ENCODE measurements at places on chromosomes 11 and 22.

GRCh38 chr11:11318461-11318860 is 34.6 kb downstream of the CSNK2A3 start:
- DNase-seq = no peak

- DNase-seq = no peak
Observed at GRCh38 chr11:41659985-41660384, 200.5 kb upstream of the LRRC4C start.

DNA sequence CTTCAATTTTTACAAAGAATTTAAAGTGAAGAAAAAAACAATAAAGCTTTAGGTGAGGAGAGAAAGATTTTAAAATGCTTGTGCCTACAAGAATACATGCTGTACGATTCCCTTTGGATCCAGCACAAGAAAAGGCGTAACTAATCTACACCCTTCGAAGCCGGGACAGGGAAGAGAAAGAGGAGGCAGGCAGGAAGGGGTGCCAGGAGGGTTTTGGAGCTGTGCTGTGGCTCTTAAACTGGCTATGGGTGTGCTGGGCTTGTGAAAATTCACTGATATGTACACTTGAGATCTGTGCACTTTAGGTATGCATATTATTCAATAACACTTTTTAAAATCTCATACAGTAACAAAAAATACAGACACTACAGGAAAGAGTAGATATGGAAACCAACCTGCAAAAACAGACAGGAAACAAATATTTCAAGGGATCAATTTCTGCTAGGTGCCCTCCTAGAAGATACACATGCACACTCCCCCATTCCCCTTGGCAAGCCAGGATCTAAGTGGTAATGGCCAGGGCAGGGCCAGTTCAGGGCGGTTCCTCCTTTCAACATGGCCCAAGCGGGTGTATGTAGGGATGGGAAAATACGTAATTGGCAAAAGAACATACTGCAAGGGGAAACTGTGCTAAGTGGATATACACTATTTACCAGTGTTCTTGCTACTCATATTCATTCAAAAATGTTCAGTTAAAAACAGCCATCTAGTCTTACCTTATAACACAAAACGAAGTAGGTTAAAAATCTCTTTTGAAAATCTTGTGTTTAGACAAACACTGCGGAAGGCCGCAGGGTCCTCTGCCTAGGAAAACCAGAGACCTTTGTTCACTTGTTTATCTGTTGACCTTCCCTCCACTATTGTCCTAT is 54.2 kb downstream of the PACSIN2 start:
- DNase-seq = no peak

- DNase-seq = no peak
Observed at GRCh38 chr11:79108851-79109250, 332.0 kb downstream of the TENM4 start.

- DNase-seq = no peak
Observed at GRCh38 chr11:128921793-128922192, 20.9 kb downstream of the TP53AIP1 start.

- DNase-seq = no peak
Observed at GRCh38 chr22:43921370-43921769, 2.2 kb upstream of the PNPLA3 start.

GRCh38 chr11:113546757-113547507 is 71.7 kb upstream of the DRD2 start:
- no peak for DNase-seq

GRCh38 chr11:120168960-120169681 is 31.2 kb upstream of the TRIM29 start:
- peak; percentile 52 for DNase-seq

DNA sequence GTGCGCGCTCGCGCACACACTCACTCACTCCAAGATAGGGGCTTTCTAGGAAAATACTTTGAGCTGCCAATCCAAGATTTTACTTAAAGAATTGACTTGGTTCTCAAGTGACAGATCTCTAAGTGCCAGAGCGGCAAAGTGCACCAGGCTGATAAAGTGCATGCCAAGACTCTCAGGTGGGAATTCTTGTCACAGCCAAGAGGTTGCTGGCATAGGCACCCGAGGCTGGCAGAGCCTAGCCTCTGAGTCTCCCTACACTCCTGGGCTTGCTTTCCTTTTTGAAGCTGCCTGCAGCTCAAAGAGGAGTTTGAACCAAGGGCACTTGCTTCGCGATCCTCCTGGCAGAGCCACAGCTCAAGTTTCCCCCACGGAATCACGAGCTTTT is 2.5 kb upstream of the ADM start:
- DNase-seq = no peak

GRCh38 chr11:13052130-13052571 is 43.0 kb downstream of the RASSF10 start:
- no peak for DNase-seq

DNA sequence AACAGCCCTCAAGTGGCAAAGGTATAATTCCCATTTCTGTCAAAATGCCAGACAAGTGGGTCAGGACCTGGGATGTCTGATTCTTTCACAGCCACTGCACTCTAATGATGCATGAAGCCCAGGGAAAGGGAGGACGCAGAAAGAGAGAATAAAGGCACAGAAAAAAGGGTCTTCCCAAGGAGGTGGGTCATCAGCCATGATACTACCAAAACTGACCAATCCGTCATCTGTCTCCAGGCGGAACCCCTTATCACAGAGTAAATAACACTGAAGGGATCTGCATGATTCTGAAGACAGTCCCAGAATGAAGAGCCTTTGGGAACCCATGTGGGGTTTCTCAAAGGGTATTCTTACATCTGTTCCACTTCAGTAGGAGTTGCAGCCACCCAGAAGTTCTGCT is 73.8 kb upstream of the OPCML start:
- DNase-seq = no peak

GRCh38 chr11:59008947-59009346 is 69.7 kb downstream of the GLYATL1 start:
- no peak for DNase-seq

GRCh38 chr22:26995235-26995634 is 337.8 kb downstream of the MIAT start:
- no peak for DNase-seq

DNA sequence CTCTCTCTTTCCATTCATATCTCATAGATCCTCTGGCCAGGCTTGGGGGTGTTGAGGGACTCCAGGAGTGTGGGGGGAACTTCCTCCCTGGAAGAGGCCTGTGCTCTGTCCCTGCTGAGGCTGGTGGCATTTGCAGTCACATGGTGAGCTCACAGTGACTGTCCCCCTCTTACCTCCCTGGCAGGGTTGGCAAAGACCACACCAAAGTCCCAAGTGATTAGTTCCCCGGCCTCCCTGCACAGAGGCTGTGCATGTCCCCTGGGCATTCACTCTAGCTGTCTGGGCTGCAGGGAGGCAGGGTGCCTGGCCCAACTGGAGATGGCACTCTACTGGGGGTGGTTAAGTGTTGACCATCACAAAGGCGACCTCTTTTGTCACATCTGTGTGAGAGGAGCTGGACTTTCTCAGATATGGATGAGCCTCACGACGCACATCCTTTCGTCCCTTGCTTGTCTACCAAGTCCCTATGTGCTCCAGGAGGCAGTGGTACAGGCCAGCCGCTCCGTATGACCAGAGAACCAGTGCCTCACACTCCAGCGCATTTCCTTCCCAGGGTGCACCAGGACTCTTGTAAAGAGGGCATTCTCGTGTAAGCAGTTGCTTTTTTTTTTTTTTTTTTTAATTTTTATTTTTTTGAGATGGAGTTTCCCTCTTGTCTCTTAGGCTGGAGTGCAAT is 8.8 kb downstream of the TANGO2 start:
- no peak for DNase-seq

Measured in stimulated activated CD4-positive, alpha-beta T cell treated with anti-CD3 and anti-CD28 coated beads, Interleukin-12 subunit alpha, Interleukin-12 subunit beta, amount 100 ng/mL, for 48 hours (primary cell).